NCI-H1092 treated with DMSO at 0.1 percent for 48 hours (cell line): ENCODE measurements at places on chromosomes 12 and 14.

GRCh38 chr14:23062002-23062401 is 4.7 kb upstream of the CDH24 start:
- no peak for DNase-seq

GRCh38 chr12:130602251-130602650 is 113.8 kb downstream of the RIMBP2 start:
- DNase-seq: no peak

- no peak for DNase-seq
These were observed 2.8 kb downstream of the SLC38A2 start for GRCh38 chr12:46369474-46370379.

DNA sequence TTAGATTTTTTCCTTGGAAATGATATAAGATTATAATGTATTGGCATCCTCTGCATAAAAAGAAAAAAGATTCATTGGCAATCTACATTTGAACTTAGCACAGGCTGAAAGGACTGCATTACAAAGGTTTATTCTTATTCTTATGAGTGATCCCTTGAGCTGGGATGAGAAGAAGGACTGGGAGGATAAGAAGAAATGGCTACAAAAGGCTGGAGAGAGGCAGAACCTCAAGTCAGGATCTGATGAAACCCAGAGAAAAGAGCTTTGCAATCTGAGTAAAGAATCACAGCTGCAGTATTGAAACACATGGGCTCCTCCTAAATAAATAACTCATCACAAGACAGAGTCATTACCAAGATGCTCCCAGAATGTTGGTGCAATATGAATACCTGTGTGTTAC is 1635.4 kb upstream of the FLRT2 start:
- DNase-seq: no peak

DNA sequence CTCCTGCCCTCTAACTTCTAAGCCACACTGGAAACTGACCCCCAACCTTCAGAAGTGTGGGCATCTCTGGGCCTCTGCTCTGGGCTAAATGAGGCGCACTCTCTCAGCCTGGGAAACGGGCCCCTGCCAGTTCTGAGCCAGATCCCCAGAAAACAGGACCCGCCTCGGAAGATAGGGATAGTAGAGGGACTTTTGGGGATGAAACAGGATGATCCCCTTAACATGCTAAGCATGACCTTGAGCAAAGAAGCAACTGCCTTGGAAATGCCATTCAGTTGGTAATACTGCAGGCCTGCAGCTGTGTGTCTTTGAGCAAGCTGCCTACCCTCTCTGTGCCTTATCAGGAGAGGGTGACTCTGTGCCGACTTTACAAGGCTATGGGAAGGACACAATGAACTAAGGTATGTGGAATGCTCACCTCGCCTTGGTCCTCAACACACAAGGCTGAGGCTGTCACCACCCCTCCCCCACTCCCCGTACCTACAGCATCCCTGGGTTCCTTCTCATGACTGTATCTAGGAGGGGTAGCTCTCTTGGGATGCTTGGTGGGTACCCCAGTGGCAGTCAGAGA is 54.0 kb downstream of the NCOR2 start:
- no peak for DNase-seq
